ENCODE measurements at places on chromosomes 12 and 14.

- no peak for DNase-seq
These were observed 585.6 kb upstream of the MIS18BP1 start for GRCh38 chr14:45838597-45838996.

- no peak for DNase-seq
These were observed 28.5 kb downstream of the CPM start for GRCh38 chr12:68904351-68904962.

DNA sequence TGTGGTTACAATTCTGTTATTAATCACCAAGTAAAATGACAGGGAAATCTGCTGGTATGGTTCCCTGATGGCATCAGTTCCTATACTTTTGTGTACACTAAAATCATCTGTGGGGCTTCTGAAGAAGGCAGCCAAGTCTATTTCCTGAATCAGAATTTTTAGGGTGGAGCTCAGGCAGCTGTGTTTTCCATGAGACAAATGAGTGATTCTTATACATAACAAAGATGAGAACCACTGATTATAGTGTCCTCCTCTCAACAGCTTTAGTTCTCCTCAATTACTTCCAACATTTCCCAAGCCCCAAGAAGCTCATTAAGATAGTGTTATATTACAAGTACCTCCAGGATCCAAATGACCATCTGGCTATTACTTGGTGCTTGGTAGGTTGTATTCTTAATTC lies 64.5 kb upstream of the USP44 start:
- no peak for DNase-seq

- DNase-seq, result no peak
These were observed 669 bp upstream of the KCNK13 start for GRCh38 chr14:90060965-90061684.

GRCh38 chr14:35531960-35532747 lies 1.8 kb upstream of the INSM2 start:
- no peak for DNase-seq

DNA sequence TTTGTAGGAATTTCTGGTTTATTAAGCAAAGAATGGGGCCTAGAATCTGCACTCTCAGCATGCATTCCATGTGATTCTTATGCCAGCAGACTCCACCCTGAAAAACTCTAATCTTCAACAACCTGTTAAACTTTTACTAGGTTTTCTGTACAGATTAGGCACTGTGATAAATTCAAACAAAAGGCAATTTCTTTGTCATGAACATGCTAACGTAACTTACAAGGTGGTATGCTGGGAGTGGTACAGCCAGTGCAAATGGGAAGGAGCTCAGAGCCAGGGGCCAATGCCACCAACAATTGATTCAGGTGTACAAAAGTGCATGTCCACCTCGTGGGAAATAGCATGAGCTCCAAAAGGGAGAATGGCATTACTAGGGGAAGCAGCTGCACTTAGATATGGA lies 83.0 kb downstream of the PPFIBP1 start:
- no peak for DNase-seq

DNA sequence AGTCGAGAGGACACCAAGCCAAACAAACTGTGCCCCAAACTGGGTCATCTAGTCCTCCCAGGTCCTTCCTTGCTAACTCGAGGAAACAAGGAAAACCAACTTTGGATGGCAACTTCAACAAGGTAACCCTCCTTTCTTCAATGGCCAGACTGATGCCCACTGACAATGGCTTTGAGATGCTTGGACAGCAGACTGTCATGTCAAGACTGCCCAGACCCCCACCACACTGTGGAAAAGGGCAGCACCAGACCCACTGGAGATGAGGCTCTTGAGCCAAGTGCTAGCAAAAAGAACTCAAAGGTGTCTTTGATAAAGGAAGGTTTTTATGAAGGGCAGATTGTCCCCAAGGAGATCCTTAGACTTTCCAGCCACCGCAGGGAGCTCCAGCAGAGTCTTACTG lies 9.0 kb upstream of the CDH24 start:
- no peak for DNase-seq

- no peak for DNase-seq
These were observed 74.6 kb upstream of the EEA1 start for GRCh38 chr12:93003531-93004239.

- no peak for DNase-seq
These were observed 546.8 kb downstream of the BCL11B start for GRCh38 chr14:98725191-98725590.

DNA sequence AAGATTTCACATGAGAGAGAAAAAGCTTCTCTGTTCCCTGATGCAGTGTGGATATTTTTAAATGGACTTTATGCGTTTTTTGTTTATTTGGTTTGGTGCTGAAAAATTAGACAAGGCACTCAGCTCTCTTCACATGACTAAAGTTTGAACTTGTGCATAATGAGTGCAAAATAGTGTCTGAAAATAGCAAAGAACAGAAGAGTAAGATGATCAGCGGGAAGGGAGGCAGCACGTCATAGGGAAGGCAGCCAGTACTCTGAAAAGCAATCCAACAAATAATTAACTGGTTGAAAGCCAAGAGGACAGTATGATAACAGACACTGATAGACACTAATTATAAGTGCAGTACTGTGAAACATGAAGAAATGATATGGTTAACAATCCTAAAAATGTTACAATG lies 46.6 kb upstream of the CDKN3 start:
- no peak for DNase-seq

DNA sequence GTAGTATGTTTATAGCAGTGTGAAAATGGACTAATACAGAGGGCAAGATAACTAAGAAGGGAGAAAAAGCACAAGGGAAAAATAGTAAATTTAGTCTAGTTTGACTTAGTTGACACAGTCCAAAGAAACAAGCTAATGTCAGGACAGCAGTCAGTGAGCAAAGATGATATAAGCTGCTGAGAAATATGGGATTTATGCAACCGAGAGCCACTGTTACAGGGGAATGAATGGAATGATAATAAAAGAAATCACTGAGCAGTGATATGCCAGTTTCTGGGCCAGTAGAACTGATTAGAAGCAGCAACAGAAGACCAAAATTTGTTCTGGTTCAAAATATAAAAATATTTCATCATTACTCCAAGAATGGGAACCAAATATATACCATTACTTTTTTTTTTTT lies 60.1 kb downstream of the R3HDM2 start:
- no peak for DNase-seq

- DNase-seq, result no peak
These were observed 82.4 kb downstream of the DIO3 start for GRCh38 chr14:101643651-101644050.

- DNase-seq, result no peak
These were observed 89.2 kb downstream of the SPPL3 start for GRCh38 chr12:120814903-120815429.

DNA sequence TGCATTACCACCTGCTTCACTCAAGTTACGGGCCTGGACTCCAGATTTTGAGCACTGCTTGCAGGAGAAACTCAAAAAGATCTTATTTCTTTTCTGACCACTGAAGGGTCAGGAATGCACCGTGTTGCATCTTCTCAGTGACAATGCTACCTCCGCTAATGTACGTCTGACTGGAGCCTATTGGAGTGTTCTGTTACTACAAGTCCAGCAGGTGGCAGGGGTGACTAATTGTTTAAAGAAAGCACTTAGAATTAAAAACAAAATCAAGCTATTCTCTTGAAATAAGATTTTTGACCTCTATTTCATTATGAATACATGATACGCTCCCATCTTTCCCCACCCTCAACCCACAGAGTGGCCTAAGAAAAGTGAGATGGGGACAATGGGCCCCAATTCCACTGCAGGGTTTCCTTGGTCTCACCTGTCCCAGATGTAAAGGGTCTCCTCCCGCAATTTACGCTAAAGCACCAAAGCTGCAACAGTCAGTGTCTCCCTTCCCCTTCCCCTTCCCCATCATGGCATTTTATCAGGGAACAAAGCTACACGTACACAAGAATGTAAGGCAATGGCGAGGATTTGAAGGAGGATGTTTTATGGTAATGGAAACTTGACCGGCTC lies 2.2 kb downstream of the TBPL2 start:
- no peak for DNase-seq

GRCh38 chr14:71271166-71271945 lies 364.1 kb downstream of the PCNX1 start:
- no peak for DNase-seq

- no peak for DNase-seq
These were observed 22.2 kb downstream of the ZNF664 start for GRCh38 chr12:123995023-123995748.

GRCh38 chr12:122171399-122171798 lies 2.6 kb downstream of the IL31 start:
- DNase-seq, result no peak

GRCh38 chr12:64203036-64203435 lies 19.1 kb downstream of the KICS2 start:
- DNase-seq, result no peak

DNA sequence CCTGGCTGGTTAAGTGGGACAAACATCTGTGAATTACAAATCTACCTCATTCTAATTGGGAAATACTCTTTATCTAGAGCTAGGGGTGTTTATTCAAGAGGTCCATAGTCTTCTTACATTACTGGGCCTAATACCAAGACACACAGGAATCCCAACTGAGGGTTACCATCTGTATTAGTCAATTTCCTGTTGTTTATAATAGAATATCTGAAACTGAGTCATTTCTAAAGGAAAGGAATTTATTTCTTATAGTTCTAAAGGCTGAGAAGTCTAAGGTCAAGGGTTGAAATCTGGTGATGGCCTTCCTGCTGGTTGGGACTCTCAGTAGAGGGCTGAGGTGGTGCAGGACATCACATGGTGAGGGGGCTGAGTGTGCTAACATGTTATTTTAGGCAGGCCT lies 36.0 kb downstream of the RTRAF start:
- no peak for DNase-seq

- DNase-seq, result no peak
These were observed 87.4 kb downstream of the TTC8 start for GRCh38 chr14:88911809-88912208.

DNA sequence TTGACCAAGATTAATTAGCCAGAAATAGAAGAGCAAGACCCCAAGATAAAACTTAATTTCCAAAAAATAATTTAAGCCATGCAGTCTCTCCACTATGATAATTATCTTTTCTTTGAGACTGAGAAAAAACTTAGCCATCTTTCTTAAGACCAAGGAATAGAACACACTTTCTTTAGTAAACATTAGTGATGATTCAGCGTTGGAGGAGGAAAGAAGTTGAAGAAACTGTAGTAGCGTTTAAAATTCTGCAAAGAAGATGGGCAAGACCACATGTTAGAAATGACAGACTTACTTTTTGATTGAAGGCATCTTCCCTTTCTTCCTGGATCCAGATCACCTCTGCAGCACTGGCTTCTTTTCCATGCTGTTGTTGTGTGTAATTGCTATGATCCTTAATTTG lies 124.8 kb upstream of the RASSF8 start:
- DNase-seq, result no peak

DNA sequence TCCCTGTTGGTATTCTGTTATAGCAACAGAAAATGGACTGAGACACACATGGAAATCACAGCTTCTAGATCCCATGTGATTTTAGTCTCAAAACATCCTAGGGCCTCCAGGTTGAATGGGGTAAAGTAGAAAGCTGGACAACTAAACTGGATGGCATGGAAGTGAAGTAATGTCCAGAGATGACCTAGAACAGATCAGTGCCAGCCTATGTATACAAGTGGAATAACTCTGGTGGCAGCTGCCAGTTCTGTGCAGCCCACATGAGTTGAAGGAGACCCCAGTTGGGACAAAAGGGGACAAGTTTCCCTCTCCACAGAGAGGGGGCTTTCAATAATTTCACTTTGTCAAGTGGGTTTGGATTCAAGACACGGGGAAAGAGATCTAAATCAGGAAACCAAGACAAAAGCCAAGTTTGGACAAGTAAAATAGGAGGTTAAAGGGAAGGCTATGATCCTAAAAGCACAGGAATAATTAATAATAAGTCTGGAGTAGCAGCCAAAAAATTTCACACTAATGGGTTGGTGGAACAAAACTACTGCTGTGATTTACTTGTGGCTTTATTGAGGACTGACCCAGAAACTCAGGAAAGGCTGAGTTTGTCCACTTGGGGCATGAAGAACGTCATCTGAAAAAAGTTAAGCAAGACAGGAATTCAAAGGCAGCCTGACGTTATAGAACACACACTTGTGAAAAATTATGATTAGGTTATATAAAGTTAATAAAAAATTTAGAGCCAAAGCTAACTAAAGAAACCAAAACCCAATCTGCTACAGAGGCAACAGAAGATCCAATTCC lies 11.7 kb downstream of the KIF21A start:
- no peak for DNase-seq

GRCh38 chr12:113238309-113238708 lies 17.0 kb downstream of the TPCN1 start:
- DNase-seq, result no peak

DNA sequence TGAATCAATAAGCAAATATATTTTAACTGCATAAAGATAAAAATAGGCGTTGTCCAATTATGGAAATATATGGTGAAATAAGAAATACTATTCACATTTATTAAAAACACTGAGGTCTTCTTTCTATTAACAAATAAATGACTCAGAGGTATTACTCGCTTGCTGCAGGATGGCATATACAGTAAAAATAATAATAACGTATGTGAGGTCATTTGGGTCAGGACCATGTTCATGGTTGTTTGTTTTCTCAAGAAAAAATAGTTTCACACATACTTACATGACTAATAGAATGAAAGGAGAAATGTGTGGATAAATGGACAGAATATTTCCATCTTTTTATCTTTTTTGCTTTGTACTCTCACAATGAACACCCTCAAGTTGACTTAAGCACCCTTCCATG lies 46.5 kb upstream of the RTL1 start:
- DNase-seq, result no peak

DNA sequence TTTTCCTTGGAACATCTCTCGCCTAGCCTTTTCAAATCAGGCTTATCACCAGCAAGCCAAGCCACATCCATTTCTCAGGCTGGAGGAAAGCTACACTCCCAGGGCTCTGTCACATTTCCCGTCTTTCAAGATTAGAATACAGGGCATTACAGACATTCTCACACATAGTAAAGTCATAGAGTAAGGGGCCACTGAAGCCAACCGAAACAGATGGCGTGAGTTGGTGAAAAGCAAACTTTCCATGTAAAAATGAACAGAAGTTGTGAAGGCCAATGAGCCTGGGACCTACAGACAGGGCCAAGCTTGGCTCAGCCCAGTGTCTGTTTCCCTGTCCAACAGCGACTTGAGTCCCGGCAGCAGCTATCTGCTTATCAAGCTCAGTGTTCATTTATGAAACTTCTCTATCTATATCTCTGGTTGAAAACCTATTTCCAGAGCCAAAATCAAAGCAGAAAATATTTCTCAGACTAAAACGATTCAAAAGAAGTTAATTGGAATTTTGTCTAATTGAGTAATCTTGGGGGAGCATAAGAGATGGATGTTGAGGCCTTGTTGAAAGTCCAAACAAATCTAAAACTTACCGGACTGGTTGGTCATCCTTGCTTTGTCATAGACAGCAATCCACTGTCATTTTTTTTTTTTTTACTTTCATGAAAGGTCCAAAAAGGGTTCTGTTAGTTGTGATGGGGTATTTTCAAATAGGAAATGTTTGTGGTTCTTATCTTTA lies 105.6 kb downstream of the DAAM1 start:
- DNase-seq, result no peak

- DNase-seq, result no peak
These were observed 36.1 kb downstream of the CPSF6 start for GRCh38 chr12:69275471-69275891.

GRCh38 chr12:108838194-108839017 lies 19.0 kb downstream of the SSH1 start:
- peak; percentile 18 for DNase-seq

- no peak for DNase-seq
These were observed 18.9 kb downstream of the TMEM260 start for GRCh38 chr14:56598519-56598918.
